ENCODE measurements at places on chromosomes 12 and 14.

- DNase-seq: no peak
These were observed 36.8 kb upstream of the SPTSSA start for GRCh38 chr14:34498684-34499412.

DNA sequence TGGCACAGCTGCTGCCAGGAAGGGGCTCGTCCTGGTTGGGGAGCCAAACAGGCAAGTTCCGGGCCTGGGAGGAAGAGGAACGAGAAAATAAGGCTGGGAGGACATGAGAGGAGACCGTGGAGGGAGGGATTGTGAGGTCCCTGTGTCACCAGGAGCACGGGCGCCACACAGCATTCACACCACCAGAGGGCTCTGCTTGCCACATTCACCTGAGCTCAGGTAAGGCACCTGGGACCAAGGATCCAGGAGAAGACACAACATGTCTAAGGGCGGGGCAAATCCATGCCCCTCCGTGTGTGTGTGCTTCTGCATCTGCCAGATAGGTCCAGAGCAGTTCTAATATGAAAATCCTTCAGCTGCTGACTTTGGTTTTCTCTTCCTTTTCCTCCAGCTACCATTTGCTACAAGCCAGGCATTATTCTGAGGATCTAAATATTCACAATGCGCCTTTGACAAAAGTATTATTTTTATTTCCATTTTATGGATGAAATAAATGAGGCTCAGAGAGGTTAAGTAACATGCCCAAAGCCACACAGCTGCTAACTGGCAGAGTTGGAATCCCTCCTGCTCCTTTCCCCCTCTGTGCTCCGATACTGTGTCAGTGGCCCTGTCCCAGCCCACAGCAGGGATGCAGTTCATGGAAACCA lies 14.6 kb downstream of the RAPGEF3 start:
- DNase-seq: peak; percentile 83

DNA sequence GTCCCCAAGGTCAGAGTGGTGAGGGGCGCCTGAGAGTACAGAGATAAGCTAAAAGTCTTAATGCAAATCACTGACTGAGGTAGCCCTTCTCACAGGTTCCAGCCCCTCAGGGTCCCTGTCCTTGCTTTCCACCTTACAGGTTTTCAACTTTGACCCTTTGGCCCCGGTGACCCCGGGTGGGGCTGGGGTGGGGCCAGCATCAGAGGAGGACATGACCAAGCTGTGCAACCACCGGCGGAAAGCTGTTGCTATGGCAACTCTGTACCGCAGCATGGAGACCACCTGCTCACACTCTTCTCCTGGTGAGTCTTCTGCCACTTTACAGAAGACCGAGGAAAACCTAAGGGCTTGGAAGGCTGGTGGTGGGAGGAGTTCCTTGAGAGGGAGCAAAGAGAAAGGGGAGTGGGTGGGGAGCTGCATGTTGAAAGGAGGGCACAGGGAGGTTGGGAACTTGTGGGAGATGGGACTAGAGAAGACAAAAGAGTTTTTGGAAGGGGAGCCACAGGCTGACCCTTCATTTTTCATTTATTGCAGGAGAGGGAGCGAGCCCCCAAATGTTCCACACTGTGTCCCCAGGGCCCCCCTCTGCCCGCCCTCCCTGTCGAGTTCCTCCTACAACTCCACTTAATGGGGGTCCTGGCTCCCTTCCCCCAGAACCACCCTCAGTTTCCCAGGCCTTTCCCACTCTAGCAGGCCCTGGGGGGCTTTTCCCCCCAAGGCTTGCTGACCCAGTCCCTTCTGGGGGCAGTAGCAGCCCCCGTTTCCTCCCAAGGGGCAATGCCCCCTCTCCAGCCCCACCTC lies 2.4 kb downstream of the MBD6 start:
- no peak for DNase-seq

GRCh38 chr12:31650918-31651317 lies 8.6 kb upstream of the ETFBKMT start:
- DNase-seq: no peak

Measured in RWPE2 (cell line).